ENCODE measurements at places on chromosomes 11 and 22. TPM values are rescaled to one million over a fixed set of nuclear protein-coding genes. Genes with fewer than 3 reads are reported as not detected.
A peak's percentile ranks its signal among the peaks of the same experiment; 100 is the strongest.

- DNase-seq, result no peak
Measured at GRCh38 chr11:5591613-5592012, 4.8 kb upstream of the TRIM6 start.

DNA sequence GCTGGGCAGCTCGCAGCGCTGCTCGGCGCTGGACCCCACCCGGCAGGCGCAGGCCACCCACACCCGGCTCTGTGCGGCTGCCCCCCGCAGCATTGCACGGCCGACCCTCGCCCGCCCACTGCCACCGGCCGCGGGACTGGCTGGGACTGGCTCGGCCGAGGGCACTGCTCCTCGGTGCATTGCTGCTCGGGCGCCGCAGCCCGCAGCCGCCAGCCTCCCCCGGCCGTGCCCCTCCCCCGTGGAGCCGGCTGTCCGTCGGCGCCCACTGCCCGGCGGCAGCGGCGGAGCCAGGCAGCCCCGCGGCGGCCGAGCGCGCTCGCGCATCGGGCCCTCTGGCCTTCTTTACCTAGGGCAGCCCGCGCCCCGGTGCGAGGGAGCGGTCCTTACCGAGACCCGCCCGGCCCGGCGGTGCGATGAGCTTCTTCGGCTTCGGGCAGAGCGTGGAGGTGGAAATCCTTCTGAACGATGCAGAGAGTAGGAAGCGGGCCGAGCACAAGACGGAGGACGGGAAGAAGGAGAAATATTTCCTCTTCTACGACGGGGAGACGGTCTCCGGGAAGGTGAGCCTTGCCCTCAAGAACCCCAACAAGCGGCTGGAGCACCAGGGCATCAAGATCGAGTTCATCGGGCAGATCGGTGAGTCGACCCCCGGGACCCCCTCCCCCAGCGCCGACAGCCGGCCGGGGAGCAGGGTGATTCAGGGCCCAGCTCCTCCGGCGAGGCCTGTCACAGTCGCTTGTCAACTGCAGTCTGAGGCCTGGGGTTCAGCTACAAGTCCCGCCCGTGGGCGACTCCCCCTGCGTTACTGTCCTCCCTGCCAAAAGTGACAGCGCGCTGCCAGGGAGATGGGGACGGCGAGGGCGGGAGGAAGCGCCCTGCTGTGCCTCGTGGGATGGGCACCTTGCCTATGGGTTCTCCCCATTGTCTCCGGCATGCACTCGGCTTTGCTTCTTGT lies 516 bp downstream of the VPS26B start:
- peak; percentile 36 for DNase-seq

GRCh38 chr22:49964136-49965090 lies 3.8 kb downstream of the PIM3 start:
- peak; percentile 21 for DNase-seq

- DNase-seq, result peak; percentile 71
Measured at GRCh38 chr11:62544581-62545436, 1.8 kb downstream of the AHNAK start.

DNA sequence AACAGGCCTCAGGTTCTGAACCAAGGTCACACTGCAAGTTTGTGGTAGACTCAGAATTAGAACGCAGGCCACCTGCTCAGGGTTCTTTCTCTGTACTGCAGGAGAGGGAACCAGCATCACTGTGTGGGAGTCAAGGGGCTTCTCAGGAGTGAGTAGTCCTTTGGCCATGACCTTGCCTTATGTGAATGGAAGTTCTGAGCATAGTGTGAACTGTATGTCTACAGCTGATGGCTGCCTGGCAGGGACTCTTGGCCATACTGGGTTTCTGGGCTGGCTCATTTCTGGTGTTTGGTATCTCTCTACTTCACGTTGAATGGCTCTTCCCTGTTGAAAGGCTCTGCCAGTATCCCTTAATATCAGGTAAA lies 40.1 kb upstream of the TUB start:
- DNase-seq, result no peak

DNA sequence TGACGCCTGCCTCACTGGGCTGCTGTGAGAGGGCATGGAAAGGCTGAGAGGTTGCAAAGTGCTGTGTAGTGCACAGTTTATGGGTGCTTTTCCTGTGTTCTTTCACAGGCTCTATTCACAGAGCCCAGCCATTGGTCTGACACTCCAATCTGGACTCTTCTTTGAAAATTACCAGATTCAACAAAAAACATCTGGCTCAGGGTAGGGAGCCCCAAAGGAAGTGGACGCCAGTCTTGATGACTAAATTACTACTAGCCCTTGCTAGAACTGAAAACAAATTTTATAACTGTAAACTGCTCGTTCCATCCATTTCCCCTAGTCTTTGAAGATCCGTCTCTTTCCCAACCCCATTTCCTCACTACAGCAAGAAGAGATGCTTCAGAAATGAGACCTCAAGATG lies 178.6 kb downstream of the TENM4 start:
- DNase-seq, result no peak

The ANGPTL5 gene
- total RNA-seq, result not detected

The SLC7A4 gene
- not detected for total RNA-seq

The NAALADL1 gene
- total RNA-seq, result 46.0 TPM

The BRSK2 gene
- 0.11 TPM for total RNA-seq

Measured in natural killer cell (primary cell).